Astrocyte (in vitro differentiated cells and primary cell): ENCODE measurements at places on chromosomes 2 and 18.

DNA sequence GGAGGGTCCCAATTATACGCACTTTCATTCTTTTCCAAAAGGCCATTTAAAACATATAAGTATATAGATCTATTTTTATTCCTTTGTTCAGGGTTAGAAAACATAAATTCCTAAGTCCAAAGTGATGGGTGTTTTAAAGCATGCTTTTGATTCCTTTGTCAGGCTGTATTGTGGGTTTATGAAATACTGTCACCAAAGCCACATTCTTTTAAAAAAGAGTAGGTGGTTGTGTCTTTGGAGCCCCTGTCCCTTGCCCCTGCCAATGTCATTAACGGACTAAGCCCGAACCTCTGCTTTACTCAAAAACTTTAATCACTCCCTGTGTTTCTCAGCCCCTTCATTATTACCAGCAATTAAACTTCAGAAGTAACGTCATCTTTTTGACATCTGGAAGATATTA, 104.9 kb upstream of the APCDD1 start:
- DNase-seq, result peak; percentile 6

GRCh38 chr18:7456376-7456775, 110.7 kb upstream of the PTPRM start:
- no peak for DNase-seq

DNA sequence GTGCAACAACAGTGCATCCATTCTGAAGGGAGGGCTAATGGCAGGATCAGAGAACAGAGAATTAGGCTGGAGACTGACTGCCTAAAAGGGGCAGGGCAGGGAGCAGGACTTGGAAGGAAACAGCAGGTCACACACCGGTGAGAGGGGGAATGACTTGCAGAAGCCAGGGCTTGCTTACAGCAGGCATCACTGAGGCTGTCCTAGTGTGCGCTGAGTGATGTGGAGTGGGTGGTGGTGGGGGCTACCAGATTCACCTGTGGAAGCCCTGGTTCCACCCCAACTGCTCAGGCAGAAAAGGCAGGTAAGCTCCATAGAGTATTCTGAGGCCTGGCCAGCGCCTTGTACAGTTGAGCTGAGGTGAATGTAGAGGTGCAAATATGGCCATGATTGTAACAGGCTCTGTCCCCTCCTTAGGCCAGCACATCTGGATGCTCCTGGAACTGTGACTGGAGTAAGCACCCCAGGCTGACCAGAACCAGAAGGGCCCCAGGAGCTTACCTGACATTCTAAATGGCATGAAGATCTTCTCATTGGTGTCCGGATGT, 49.4 kb downstream of the SFXN5 start:
- no peak for DNase-seq

- peak; percentile 48 for DNase-seq
These were observed 175.8 kb downstream of the IRS1 start for GRCh38 chr2:226623587-226624368.

- no peak for DNase-seq
These were observed 111.8 kb upstream of the SP3 start for GRCh38 chr2:174076975-174077374.

DNA sequence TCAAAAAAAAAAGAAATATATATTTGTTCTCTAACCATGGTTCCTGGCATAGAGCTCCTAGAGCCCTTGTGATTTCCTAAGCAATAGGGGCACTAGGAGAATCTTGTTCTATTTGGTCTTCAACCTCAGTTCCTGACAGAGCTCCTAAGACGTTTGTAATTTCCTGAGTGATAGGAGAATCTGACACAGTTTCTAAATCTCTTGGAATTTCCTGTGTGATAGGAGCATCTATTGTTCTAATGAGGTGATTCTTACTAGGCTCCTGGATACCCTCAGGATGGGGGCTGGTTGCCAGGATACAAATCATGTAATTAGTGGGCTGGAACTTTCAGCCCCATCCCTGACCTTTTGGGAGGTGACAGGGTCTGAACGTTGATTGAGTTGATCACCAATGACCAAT, 245.8 kb downstream of the ZEB2 start:
- DNase-seq, result no peak

DNA sequence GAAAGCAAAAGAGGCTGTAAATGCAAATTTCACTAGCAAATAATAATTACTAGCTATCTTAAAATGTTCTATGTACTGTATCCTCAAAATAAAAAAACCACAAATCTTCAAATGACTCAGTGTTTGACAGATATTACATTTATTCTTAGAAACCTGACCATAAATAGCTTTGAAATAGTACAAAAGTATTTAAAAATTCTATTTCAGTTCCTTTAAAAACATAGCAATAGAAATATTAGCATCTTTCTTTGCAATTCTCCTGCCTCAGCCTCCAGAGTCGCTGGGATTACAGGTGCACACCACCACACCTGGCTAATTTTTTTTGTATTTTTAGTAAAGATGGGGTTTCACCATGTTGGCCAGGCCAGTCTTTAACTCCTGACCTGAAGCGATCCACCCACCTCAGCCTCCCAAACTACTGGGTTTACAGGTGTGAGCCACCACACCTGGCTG, 50.6 kb downstream of the MSH6 start:
- no peak for DNase-seq

DNA sequence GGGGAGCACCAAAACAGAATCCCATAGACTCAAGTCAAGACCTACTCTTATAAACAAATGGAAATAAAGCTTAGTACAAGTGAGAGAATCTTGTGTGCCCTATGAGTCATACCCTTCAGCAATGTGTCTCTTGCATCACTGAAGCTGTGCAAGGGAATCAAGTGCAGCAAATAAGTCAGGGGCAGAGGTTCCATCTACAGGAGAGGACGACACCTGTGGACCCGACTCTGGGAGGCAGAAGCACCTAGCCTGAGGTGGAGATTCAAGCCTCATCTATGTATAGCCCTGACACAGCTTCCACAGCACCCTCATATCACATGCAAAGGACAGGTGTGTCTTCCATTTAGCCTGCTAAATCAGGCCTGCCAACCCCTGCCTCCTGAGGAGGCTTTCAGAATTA, 298.2 kb downstream of the CNTNAP5 start:
- no peak for DNase-seq

DNA sequence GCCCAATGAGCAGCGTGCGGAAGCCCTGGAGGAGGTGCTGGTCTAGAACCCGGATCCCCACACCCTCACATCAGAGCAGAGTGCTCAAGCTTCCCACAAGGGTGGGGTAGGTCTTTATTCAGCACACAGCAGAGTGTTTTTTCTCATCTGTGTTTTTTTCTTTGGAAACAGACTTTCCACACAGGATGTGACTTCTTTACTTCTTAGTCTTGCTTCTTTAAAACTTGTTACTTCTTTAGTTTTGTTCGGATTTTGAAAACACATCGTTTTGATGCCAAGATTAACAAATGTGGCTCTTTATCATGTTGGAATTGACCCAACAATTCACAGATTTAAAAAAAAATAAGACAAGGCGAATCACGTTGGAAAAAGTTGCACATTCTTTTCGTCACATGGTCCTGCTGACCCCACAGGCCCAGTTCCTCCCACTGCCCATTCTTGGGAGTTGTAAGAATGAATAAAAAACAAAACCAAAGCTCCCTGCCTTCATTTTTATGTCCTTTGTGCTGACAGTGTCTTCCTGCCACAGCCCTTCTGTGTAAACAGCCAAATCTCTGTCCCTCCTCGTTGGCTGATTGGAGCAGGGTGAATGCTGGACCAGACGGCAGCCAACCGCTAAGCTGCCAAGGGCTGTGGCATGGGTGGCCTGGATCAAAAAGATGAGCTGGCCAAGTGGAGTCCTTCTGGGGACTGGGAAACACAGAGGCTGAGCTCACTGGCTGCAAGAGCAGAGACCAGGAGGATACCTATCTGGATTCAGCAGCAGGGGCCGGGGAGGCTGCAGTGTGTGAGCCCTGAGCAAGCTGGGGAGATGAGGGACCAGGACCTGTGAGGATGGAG, 81.6 kb downstream of the TWIST2 start:
- DNase-seq, result peak; percentile 66

- no peak for DNase-seq
These were observed 19.4 kb upstream of the RNF138 start for GRCh38 chr18:32072321-32072720.
